Choroid plexus epithelial cell (primary cell): ENCODE measurements at places on chromosomes 2 and 18.
A peak's percentile ranks its signal among the peaks of the same experiment; 100 is the strongest.

DNA sequence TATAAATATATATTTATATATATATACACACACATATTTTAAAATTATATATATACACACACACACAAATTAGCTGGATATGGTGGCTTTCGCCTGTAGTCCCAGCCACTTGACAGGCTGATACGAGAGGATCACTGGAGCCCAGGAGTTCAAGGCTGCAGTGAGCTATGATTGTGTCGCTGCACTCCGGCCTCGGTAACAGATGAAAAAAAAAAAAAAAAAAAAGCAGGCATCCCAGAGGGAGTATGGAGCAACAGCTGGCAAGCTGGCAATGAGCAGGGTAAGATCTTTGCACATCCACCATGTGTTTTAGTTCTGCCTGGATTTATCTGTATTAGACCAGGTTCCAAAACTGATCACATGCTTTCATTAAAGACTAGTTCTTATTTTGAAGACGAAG is 170.1 kb downstream of the MAP2 start:
- DNase-seq = no peak

- DNase-seq = no peak
Measured at GRCh38 chr18:3067722-3068121, 54.8 kb upstream of the LPIN2 start.

DNA sequence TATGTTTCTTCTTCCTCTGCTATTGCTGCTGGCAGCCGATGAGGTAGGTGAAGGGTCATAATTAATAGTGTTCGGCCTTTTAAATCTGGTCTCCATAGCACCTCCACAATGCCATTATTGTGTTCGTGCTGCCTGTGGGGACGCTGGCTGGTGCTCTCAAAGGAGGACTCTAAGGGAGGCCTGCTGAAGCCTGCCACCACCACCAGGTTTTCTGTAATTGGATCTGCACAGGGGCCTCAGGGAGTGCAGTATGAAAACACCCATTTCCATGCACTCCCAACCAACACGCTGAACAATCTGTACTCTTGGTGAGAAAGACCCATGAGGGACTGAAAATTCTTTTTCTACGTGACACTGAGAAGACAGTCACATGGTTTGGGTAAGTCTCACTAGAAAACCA is 17.6 kb upstream of the CLIP4 start:
- no peak for DNase-seq

DNA sequence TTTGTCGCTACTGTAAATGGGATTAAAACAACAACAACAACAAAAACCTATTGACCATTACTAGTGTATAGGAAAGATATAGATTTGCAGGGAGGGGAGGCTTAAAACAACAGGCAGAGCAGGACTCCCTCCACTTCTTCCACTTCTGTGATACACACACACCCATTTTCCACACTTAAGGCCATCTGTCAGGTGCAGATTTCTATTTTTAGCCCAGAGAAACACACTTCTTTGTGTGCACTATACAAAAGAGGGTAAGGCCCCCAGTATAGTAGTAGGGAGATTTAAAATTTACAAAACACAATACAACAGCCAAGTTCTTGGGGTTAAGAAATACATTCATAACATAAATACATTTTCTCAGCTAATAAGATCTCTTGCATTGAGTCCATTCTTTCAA is 22.4 kb downstream of the PTPN2 start:
- DNase-seq = no peak

DNA sequence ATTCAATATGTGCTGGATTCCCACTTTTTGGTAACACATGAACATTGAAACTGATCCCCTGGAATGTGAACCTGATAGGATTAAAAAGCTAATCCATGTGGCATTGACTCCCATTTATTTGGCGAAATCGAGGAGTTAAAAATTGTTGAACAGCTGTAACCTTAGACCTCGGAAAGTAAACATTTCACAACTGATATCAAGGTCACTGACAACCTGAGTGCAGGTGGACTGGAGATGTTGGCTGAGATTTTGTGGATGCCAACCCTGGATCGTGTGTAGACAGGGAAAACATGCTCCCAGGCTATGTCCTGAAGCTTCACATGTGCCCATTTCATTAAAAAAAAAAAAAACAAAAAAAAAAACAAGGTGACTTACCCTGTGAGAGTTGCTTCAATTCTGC is 204.8 kb downstream of the SETBP1 start:
- no peak for DNase-seq

- DNase-seq = no peak
Measured at GRCh38 chr2:30681022-30681421, 126.2 kb downstream of the CAPN13 start.

DNA sequence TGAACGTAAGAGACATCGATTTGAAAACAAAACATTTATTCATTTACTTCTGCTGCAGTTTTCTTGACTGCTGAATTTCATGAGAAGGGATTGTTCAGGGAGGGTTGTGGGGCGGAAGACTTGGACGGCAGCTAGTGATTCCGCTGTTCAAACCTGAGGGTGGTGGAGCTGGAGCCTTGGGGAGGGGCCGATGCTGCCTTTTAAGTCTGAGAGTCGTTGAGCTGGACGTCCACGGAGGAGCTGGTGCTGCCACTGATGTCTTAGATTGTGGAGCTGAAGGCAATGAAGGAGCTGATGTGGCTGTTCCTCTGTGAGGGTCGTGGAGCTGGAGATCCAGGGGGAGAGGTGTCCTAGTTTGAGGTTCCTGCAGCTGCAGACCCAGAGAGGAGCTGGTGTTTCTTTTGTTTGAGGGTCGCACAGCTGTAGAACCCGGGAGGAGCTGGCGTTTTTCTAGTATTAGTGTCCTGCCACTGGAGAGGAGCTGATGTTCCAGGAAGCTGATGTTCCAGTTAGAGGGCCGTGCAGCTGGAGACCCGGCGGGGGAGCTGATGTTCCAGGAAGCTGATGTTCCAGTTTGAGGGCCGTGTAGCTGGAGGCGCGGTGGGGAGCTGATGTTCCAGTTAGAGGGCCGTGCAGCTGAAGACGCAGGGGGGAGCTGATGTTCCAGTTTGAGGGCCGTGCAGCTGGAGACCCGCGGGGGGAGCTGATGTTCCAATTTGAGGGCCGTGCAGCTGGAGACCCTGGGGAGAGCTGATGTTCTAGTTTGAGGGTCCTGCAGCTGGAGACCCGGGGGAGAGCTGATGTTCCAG is 150.9 kb downstream of the RTP5 start:
- peak; percentile 87 for DNase-seq

- no peak for DNase-seq
Measured at GRCh38 chr2:150232871-150233270, 254.6 kb downstream of the RND3 start.

GRCh38 chr2:186820303-186820702 is 28.7 kb downstream of the ZSWIM2 start:
- no peak for DNase-seq

- peak; percentile 88 for DNase-seq
Measured at GRCh38 chr2:144607891-144608521, 88.1 kb upstream of the ZEB2 start.

DNA sequence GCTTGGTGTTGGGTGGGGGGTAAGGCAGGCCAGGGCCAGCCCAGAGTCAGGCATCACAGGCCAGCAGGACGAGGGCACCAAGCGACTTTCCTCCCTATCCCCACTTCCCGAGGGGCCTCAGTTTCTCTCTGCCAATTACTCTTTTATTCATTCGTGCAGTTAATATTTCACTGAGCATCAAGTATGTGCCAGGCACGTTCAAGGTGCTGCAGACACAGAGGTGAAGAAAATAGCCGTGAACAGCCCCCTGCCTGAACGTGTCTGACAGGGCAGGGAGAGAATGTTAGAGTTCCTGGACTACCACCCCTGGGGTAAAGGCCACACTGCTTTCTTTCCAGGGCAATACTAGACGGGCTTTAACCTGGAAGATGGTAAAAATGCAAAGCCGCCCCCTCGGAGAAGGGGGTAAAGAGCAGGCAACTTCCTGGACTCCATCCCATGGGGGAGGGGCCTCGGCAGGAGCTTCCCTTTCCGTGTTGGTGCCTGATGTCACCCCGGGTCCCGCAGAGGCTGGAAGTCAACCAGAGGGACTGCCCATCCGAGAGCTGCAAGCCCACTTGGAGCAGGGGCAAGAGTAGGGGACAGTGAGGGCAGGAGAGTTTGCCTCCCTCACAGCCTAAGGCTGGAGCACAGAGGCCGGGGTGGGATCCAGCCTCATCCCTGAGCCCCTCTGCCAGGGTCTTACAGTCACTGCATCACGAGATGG is 47.1 kb downstream of the CENPO start:
- no peak for DNase-seq

DNA sequence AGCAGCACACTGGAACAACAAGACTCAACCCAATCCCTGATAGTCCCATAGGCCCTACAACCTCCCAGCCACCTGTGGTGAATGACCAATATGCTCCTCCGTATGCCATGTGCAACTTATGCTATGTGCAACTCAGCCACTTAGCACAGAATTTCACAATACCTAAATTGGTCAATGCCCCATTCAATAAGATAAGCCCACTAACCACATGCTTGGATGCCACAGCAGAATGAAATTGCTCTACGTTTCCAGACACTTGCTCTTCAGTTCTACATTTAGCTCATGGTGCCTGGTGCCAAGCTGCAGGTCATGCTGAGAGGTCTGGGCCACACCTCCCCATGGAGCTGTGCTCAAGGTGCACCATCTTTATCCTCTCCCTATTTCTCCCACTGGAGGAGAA is 159.8 kb downstream of the EN1 start:
- no peak for DNase-seq

DNA sequence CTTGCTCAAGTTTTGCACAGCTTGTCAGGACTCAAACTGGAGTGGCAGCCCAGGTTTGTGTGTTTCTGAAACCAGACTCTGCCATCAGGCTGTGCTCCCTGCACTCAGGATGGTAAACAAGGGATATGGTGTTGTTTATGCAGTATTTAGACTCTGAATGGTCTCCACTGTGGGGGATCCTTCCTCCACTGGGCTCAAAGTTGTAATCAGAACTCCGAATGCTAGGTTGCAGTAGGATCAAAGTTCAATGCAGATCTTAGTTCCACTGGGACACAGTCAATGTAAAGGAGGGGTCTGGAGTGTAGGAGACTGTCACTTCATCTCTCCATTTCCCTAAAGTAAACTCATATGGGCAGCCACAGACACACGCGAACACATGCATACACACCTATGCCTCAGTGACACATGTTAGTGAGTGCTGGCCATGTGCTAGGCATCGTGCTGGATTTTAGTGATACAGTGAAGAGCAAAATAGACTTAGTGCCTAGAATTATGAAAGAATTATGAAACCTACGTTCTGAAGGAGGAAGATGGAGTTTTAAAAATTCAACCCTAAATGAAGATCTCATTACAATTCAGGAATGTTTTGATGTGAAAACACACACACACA is 6.1 kb downstream of the IL18R1 start:
- no peak for DNase-seq

GRCh38 chr2:85999061-85999831 is 106.4 kb downstream of the POLR1A start:
- peak; percentile 86 for DNase-seq

DNA sequence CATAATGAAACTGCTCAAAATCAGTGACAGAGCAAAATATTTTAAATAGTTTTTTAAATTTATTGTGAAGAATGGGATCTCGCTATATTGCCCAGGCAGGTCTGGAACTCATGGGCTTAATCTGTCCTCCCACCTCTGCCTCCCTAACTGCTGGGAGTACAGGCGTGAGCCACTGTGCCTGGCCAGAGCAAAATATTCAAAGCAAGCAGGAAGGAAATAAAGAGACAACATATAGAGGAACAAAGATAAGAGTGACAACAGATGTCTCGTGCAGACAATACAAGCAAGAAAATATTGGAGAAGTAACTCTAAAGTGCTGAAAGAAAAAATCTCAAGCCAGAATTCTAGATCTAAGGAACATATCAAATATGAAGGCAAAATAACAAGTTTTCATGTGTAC is 5.0 kb upstream of the SCLY start:
- no peak for DNase-seq

DNA sequence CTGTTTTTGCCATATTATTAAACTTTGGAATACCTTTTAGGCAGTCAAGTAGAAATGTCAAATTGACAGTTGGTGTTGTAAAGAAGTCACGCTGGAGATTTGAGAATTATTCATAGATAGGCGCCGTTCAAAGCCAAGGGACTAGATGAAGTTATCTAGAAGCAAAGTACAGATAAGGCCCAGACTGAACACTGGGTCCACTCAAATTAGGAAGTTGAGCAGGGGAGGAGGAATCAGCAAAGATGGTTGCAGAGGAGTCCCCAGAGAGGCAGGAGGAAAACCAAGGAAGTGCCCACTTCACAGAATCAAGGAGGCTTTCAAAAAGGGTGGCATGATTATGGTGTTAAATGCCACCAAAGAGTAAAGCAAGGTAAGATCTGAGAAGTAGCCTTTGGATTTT is 9.6 kb upstream of the ALS2 start:
- DNase-seq = no peak

GRCh38 chr18:59055345-59056032 is 84.2 kb upstream of the SEC11C start:
- peak; percentile 61 for DNase-seq

GRCh38 chr2:121598087-121598486 is 51.2 kb downstream of the CLASP1 start:
- DNase-seq = no peak

- no peak for DNase-seq
Measured at GRCh38 chr2:136305517-136306192, 187.7 kb upstream of the CXCR4 start.

DNA sequence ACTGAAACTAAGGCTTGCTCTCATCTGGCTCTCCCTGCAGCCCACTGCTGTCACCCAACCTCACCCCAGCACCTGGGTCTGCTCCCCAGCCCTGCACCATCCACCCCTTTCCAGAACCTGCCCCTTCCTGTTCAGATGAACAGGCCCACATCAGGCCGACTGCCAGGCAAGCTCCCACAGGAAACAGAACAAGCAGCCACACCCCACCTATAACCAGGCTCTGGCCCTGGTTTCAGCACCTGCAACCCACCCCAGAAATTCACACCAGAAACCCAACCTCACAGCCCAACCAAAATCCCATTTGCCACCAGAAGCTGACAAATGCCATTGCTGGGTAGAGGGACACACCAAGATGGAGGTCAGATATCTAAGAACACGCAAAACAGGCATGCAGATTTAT is 159.2 kb upstream of the ID2 start:
- DNase-seq = no peak

DNA sequence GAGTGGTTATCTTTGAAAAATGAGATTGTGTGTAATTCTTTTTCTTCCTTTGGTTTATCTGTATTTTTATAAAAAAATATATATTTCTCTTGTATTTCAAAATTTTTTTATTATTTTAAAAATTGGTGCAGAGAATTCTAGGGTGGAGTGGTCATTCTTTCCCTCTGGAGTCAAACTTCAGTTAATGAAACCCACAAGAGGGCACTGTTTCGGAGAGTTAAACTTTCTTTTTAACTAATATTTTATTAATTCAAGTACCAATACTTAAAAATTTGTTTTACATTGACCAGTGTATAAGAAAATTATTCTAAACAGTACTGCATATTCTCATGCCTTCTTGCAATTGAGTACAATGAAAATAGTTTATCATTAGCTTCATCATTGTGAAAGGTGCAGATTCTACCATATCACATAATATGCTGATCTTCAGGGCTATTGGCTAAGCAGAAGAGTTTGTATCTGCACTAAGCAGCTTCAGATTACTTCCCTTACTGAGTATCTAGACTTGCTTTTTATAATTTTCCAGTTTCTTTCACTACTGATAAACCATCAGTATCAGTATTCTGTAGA is 50.1 kb downstream of the HS1BP3 start:
- peak; percentile 66 for DNase-seq
